ENCODE measurements at places on chromosomes 4 and X. TPM values are rescaled to one million over a fixed set of nuclear protein-coding genes. Genes with fewer than 3 reads are reported as not detected.

DNA sequence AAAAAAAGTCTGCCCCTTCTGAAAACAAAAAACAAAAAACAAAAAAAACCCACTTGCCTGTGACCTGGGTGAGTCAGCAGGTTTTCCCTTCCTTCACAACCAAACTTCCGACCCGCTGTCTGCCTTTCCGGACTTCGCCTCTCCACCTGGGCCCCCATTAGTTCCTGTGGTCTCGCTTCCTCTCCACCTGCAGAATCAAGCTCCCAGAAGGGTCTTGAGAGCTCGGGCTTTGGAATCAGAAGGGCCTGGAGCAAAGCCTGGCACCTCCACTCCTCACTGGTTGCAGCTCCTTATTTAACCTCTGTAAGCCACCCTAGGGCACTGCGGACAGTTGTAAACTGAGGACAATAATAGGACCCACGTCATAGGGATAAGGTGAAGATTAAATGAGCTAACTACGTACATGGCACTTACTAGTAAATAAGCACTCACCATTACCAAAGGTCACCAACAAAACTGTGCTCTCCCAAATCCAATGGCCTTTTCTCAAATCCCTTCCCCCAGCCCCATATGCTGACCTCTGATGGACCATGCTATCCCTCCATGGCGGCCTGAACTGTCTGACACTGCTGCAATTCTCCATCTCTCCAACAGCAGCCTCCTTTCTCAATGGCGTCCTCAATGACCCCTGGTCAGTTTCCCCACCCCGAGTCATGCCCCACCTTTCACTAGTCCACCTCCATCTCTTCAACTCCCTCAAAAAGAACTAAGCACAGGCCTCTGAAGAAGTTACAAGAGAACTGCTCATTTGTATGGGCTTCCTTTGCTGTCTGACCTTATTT, 64.2 kb downstream of the IRF2 start:
- no peak for DNase-seq

GRCh38 chr4:183797445-183798300, 107.4 kb upstream of the STOX2 start:
- no peak for DNase-seq

DNA sequence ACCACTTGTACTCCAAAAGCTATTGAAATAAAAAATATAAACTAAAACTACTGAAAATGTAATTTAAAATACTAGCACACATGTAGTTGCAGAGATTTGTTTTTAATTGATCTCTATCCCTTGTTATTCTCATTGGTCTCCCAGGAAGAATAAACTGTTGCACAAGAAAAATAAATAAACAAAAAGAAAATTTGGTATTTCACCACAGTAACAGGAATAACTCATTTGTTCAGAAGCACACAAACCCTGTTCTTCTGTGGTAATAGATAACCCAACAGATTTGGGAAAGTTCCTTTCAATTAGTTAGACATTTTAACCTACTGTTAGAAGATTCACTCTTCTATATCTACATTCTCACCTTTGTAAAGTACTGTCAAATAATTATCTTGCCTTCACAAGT, 70.9 kb upstream of the APOOL start:
- DNase-seq, result no peak

GRCh38 chr4:47462799-47463234, 685 bp downstream of the COMMD8 start:
- no peak for DNase-seq

DNA sequence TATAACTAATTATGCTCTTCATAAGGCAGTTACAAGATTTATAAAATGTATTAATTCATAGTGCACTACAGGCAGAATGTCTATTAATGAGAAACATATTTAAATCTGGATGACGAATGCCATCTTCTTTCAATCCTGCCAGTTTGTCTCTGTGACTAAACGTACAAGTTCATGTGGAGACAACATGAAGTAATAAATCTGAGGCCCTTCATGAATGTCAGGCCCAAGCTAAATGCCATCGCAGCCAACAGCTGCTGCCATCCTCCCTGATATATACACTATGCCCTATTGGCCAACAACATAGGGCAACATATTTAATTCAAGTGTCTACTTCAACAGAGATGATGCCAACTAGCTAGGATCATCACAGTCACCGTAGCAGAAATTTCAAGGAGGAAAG, 43.7 kb downstream of the TSPAN5 start:
- no peak for DNase-seq

GRCh38 chr4:52957835-52958631, 95.9 kb downstream of the RASL11B start:
- DNase-seq, result no peak

DNA sequence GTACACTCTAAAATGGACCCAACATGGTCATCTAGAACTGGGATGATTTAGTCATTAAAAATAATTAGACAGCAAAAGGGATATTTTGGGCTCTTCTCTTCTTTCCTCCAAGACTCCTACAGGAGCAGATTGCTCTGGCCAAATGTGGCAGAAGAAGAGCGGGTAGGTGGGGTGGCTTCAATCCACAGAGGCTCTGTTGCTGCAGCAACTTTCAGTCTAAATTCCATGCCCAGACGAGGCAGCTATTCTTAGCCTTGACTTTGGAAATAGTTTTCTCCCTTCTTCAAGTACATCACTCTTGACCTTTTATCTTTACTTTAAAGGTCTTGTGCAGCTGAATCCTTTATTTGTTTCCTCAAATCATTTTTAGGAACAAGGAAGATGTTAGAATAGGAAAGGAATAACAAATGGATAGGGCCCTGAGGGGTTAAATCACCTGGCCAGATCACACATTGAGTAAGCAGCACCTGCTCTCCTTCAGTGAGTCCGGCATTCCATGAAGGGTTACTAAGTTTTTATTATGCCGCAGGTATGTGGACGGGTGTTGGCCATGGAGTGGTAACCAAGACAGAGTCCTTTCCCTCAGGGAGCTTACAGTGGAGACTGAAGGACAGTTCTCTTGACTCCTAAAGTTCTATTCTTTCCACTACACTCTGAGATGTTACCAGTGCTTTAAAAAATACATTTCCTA, 19.3 kb upstream of the SORBS2 start:
- DNase-seq, result no peak

GRCh38 chr4:3248811-3249661, at the start of gene MSANTD1:
Gene MSANTD1, plus strand, starts transcription at chr4:3249159. Its CDS starts 64 bp downstream, at chr4:3249223.
- DNase-seq, result no peak

DNA sequence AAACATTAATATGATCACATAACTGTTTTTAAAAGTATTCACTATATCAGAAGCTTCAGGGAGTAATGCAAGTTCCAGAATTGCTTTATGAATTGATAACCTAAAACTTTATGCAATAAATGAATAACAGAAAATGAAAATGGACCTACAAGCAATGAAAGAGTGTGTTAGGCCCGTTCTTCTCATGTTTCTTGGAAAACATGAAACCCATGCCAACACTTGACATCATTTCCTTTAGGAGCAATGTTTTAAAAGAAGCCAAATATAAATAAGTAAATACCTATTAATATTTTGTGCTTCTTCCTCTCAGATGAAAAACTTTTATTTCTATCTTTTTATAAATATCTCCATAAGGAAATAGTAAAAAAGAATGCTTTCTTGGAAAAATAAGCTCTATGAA, 123.0 kb upstream of the GALNT7 start:
- DNase-seq, result no peak

GRCh38 chr4:46839128-46839527, 69.9 kb downstream of the COX7B2 start:
- no peak for DNase-seq

GRCh38 chr4:74527049-74527448, 82.1 kb downstream of the AREG start:
- DNase-seq, result no peak

GRCh38 chr4:7983296-7983695, 43.6 kb upstream of the AFAP1 start:
- DNase-seq, result no peak

- DNase-seq, result no peak
Measured at GRCh38 chrX:38649674-38650647, 88.6 kb downstream of the TSPAN7 start.

Gene SLC2A9
- 5.1 TPM for polyA plus RNA-seq

Gene CT83
- polyA plus RNA-seq, result not detected

Gene CT45A1
- 6.7 TPM for polyA plus RNA-seq

Gene MAMLD1
- 17.3 TPM for polyA plus RNA-seq

Gene F8A1
- 17.3 TPM for polyA plus RNA-seq
